ENCODE measurements at places on chromosomes 3 and 15. TPM values are rescaled to one million over a fixed set of nuclear protein-coding genes. Genes with fewer than 3 reads are reported as not detected.

Gene SHC4
- polyA plus RNA-seq: 3.1 TPM

DNA sequence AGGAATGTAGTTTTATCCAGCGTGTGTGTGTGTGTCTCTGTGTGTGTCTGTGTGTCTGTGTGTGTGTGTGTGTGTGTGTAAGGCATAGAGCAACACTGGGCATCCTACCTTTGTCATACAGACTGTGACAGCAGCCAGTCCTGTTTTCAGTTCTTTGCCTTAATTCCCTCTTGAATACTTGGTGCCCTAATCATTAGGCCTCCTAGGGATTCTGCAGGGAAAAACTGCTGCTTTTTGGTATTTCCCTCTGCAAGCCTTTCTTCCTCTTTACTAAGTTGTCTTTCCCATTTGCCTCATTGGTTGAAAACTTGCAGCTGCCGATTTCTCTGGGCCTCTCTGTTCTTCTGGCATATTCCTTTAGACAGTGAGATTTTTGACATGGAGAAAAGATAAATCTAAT is 9.2 kb downstream of the SLC25A36 start:
- no peak for DNase-seq

- DNase-seq: no peak
Observed at GRCh38 chr3:58484722-58485069, 7.2 kb upstream of the KCTD6 start.

GRCh38 chr15:38941399-38941953 is 376.9 kb upstream of the RASGRP1 start:
- no peak for DNase-seq

- no peak for DNase-seq
Observed at GRCh38 chr3:3699816-3700633, 99.2 kb upstream of the LRRN1 start.

DNA sequence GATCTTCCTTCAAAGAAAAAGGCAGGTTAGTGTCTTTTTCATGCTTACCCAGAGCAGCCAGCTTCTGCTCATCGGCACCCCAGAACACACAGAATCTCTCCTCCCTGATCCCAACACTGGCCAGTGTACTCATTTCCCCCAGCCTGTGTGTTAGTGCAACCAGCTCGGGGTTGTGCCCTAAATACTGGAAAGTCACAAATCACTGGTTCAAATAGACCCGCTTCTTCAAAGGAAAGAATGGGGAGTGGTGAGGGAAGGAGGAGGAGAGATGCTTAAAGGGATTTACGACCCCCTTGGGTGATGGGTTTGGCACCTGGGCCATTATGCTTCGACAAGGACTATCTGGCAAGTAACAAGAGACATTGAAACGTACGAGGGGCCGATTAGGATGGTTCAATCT is 114.0 kb downstream of the FOXB1 start:
- no peak for DNase-seq

DNA sequence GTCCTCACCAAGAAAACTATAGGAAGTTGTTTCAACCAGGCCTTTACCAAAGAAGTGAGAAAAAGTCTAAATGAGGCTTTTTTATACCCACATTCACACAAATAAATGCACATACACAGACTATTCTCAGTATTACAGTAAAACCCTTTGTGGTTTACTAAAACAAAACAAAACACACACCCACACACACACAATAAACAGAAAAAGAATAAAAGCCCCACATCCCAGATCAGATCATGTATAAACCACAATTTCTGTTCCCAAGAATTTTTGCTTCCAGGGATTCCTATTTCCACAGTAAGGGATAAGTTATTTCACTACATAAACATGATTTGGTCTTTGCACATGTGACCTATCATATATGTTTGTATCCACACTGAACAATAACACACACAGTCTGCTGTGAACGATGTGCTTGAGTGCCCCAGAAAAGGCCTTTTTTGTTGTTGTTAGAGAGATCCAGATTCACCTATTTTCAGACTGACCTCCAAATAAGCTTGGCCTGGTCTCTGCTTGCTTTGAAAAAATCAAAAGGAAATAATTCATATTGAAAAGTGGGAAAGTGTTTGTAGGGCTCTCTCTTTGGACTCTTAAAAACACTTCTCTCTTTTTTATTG is 283.4 kb upstream of the ATP11B start:
- DNase-seq: no peak

DNA sequence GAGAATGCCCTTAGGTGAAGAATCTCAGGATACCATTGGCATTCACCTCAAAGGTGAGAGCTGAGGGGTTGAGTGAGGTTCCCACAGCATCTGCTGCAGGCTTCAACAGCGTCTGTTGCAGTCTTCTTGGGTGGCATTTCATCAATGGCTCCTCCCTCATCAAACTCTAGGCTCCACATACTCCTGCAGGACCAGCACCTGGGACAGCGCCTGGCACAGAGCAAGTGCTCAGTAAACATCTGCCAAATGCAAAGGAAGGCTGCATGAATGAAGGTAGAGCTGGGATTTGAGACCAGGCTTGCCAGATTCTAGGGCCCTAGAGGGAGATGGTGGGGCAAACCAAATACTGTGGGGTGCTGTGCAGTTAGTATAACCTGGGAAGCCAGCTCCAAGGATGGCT is 9.6 kb downstream of the TRH start:
- DNase-seq: no peak

DNA sequence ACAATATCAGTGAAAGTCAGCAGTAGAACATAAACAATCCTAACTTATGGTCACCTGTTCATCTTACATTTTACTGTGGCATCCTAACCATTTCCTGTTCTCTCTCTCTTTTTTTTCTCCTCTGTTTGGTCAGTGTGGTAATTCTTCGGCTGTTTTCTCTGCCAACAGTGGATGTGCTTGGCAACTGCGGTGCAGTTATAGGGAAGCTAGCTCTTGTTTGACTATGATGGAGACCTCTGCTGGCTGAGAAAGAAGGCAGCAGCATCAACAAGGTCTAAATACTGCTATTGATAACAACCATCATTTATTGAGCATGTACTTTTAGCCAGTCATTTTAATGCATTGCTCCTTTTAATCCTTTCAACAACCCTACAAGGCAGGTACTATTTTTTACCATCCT is 723 bp upstream of the DRD3 start:
- DNase-seq: no peak

Gene TMC3
- polyA plus RNA-seq: not detected

Data from muscle of arm (tissue), 14 donors.